Activated CD4-positive, alpha-beta T cell treated with anti-CD3 and anti-CD28 coated beads for 36 hours (primary cell): ENCODE measurements at places on chromosomes 1 and 21. TPM values are rescaled to one million over a fixed set of nuclear protein-coding genes. Genes with fewer than 3 reads are reported as not detected.

Gene REN
- total RNA-seq, result not detected

DNA sequence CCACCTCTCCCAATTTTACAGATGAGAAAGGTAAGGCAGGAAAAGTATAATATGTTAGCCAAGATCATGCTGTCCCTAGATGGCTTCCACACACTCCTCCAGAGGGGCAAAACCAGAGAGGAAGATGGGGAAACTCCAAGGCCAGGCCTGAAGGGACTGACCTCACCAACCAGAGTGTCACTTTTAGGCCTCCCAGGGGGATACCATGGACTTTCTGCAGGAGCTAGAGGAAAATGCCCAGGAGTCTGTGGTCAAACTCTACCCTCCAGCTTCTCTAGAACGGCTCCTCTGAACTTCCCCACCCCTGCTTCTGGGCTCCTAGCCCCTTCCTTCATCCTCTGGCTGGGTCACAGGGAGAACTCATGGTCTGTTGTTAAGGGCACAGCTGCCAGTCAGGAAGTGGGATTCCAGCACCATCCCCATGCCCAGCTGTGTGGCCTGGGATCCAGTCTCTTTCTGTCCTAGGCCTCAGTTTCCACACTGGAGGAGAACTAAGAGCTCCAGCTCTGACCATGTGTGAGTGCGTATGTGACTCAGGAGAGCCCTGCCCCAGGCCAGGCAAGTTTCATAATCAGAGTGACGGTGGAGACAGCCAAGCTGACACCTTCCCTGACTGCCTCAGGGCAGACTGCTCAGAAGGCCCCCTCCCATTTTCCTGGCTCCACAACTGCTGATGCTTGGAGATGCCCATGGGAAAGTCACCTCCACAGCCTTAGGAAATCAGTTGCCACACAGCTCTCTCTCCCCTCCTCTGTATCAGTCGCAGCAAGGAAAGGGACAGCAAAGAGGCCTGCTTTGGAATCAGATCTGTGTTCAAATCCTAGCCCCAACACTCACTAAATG is 1.9 kb downstream of the IGSF8 start:
- H3K27ac ChIP-seq, result peak overlapping the region; percentile 92
- H3K27me3 ChIP-seq, result no peaks in the 10 kb centered on the region
- peaks cover 5% of the 10 kb centered on the region for H3K36me3 ChIP-seq
- peaks cover 37% of the 10 kb centered on the region for H3K4me1 ChIP-seq

DNA sequence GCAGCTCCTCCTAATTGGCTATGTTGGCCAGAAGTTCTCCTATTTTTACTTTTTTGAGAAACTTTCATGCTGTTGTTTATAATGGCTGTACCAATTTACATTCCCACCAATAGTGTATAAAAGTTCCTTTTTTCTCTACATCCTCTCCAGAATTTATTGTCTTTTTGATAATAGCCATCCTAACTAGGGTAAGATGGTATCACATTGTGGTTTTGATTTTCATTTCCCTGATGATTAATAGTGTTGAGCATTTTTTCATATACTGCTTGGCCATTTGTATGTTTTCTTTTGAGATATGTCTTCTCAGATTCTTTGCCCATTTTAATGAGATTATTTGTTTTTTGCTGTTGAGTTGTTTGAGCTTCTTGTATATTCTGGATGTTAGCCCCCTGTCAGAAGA is 46.8 kb downstream of the NTMT2 start:
- peaks cover 16% of the 10 kb centered on the region for H3K27me3 ChIP-seq
- DNase-seq, result no peak
- no peak overlapping the region for H3K4me3 ChIP-seq

DNA sequence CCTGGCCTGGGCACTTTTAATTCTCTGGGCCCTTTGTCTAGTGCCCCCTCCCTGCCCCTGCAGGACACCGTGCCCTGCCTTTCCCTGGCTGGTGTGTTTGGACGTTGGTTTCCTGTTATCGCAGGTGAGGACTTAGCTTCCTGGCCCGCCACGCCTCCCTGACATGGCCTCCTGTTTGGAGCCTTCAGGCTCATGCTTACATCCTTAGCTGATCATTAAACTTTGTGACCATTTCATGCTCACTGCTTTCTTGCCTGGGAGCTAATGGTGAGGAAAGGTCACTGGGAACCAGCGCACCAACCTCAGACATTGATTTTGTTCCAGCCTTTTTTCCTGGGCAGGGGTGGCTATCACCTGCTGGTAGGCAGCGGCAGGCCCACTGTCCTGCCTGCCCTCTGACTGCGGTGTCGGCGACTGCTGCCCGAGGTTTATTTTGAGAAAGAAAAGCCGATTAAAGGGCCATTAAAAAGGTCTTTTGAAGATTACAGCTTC is 3.7 kb downstream of the PFKL start:
- no peak for DNase-seq
- H3K27me3 ChIP-seq, result no peaks in the 10 kb centered on the region
- peaks cover 45% of the 10 kb centered on the region for H3K4me1 ChIP-seq

- no peak overlapping the region for H3K4me3 ChIP-seq
- no peak for DNase-seq
- H3K36me3 ChIP-seq, result peaks cover 12% of the 10 kb centered on the region
- H3K27me3 ChIP-seq, result peaks cover 2% of the 10 kb centered on the region
These were observed 76.0 kb upstream of the C1orf105 start for GRCh38 chr1:172344444-172344843.
